ENCODE measurements at places on chromosomes 7 and 10.

DNA sequence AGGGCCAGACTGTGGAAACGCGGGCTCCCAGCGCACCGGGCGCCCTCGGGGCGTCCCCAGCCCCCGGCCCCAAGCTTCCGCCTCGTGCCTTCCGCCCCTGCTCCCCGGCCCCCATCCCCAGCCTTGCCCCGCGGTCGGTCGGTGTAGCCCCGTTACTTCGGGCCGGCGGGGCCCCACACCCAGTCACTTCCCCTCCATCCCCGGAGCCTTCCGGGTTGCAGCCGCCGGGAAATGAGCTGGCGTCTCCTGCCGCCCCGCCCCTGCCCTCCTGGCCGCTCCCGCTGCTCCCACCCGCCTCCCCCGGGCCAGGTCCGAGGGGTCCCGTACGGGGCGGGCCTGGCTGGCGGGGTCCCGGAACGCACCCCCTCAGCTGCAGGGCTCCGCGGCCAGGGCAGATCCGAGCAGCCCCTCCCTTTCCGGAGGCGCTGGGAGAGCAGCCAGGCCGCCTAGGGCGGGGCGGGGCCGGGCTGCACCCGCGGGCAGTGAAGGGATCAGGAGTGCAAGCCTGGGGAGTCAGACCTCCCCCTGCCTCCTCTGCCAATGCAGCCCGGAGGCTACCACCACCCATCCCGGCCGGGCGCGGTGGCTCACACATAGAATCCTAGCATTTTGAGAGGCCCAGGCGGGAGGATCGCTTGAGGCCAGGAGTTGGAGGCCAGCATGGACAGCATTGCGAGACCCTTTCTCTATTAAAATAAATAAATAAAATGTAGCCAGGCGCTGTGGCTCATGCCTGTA lies 709 bp downstream of the ARPC1B start:
- peak; percentile 71 for DNase-seq

DNA sequence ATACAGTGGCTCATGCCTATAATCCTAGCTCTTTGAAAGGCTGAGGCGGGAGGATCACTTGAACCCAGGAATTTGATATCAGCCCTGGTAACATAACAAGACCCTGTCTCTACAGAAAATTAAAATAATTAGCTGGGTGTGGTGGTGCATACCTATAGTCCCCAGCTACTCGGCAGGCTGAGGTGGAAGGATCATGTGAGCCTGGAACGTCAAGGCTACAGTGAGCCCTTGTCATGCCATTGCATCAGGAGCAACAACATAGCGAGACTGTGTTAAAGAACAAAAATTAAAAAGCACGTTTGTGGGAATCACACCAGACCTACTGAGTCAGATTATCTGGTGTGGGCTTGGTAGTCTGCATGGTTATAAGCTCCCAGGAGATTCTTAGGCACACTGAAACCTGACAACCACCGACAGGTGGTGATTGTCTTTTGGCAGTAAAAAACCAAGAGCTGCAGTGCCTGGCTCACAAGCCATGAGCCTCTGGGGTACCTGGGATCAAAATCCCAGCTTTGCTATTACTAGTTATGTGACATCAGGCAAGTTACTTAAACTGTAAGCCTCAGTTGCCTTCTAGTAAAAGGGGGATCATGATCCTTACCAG lies 146.9 kb downstream of the SND1 start:
- DNase-seq: no peak

DNA sequence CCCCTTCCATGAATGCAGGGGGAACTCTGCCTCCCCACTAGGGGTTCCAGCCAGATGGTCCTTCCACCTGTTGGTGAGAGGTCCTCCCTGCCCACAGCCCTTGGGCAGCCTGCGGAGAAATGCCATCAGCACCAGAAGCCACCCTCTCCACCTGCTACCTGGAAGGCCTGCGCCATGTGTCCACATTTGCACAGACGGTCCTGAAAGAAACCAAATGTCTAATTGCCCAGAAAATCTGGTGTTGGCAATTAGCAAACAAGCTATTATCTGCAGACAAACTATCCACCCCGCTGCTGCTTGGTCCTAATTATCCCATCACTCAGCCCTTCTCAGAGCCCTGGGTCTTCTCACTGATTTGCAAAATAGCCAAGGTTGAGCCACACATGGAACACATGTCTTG lies 32.3 kb downstream of the HSPA12A start:
- DNase-seq: no peak

DNA sequence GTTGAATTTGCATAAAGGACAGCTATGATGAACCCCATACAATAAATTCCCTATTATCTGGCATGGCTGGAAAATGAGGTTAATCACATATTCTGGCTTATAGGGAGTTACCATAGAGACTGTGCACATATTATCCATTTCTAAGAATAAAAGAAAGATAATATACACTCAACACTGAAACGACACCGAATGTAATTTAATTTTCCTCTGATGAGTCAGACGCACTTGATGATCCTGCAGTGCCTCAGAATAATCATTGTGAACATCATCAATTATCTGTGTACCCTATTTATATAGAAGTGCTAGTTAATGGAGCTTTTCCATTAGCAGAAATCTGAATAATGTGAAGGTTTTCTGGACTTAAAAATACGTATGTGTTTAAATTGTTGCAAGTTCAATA lies 60.2 kb downstream of the SGCE start:
- DNase-seq: no peak

DNA sequence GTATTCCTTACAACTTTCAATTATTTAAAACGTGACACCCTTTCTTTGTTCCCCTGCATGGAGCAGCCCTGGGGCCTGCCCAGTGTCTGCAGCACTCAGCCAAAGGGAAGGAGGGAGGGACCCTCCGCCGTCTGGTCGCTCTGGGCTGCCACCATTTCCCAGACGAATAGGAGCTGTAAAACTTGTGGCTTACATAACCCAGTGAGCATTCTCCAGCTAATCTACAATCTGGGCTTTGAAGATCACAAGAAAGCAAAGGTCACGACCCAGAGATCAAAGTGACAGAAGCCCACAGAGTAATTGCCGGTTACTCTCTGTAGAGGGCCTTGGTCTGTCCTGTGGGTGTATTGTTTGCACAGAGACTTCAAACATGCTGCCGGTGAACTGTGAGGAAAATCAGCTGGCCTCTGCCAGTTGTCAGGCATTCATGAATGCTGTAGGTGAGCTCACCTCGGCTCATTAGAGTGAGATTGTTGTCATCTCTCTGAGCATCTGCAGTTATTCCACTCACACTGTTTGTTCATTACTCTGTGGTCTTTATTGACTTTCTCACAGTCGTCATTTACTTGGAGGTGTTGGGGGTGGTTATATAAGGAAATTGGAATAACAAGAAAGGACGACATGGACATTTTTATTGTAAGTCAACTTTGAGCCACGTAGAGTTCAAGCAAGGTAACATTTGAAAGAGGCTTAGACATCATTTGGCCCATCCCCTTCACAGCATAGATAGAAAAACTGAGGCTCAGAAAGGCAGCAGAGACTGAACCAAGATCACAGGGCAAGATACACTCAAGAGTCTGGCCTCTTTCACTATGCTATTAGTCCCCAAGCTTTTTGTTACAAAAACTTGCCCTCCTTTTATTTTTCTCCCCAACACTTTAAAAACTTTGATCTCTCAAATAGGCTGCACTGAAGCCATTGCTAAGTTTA lies 619.8 kb downstream of the LRMDA start:
- no peak for DNase-seq

DNA sequence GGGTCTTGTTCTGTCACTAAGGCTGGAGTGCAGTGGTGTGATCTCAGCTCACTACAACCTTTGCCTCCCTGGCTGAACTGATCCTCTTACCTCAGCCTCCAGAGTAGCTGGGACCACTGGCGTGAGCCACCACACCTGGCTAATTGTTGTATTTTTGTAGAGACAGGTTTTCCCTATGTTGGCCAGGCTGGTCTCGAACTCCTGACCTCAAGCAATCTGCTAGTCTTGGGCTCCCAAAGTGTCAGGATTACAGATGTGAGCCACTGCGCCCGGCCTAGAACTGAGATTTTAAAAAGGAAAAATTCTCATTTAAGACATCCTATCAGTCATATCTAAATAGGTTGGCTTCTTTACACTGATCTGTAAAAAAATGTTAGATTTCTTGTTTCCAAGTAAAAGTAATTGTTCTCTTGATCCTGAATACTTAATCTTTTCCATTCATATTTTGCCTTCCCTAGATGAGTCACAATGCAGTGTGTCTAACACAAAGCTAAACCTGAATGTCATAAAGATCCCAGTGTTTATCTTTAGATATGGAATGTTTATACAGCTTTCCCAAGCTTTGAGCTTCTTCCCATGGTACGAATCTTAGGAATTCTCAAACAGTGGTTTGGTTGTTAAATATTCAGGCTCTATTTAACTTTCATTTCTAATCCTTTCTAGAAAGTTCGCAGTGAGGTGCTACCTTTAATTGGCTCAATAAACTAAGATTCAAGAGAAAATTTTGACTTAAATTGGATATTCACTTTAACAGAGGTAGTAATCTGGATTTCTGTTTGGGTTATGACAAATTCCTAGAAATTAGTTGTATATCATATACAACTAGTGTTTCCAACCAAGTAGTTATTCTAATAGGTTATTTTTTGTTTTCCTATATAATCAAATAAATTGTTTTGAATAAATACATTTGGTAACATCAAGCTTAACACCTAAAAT lies 12.1 kb upstream of the LAMB1 start:
- no peak for DNase-seq

- peak; percentile 33 for DNase-seq
Observed at GRCh38 chr10:74977913-74978847, 133.3 kb upstream of the SAMD8 start.

- DNase-seq: no peak
Observed at GRCh38 chr10:132848291-132848701, 62.3 kb upstream of the NKX6-2 start.

DNA sequence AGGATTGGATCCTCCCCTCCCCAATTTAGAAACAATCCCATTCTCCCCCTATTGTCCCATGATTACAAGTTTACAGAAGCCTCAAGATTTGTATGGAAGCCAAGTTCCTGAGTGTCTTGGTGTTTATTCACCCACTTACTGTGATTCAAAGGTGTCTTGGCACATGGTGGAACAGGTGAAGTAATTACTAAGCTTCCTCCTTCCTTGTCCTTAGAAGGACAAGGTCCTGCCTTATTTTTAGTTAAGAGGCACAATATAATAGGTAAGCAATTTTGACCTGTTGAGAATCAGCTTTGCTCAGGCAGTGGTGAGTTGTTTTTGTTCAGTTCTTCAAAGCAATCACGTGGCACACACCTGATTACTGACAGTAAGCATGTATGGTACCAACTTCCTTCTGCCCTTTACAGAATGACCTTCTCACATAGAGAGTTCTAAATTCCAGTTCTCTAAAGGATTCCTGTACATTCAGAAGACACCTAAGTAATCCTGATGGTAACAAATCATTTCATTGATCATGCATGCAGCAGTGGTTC lies 60.7 kb upstream of the SLC13A1 start:
- DNase-seq: no peak

- DNase-seq: no peak
Observed at GRCh38 chr10:5860066-5860465, 29.6 kb downstream of the ANKRD16 start.

DNA sequence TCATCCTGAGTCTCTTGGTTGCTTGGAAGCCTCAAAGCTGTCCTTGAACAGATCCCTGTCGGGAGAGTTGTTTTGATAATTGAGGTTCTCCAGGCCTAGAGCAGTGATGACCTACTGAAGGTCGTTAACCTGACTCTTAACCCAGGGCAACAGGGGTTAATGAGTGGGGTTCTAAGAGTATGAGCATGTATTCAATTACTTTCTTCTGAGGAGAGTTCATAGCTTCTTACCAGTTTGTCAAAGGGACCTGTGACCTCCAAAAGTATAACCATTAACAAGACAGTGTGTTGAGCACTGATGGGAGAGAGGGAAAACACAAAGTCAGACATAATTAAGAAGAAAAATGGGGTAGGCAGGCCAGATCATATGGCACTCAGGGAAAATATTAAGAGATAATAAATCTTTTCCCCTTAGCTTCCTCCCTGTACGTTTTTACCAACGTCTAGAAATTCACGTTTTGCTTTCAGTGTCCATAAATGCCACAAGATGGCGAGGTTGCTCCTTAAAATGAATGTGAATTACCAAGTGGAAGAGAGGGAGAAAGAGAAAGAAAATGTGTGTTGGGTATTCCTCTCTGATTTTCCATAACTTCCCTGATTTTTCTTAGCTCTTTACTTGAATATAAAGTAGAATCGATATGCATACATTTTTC lies 97.6 kb downstream of the SUGCT start:
- no peak for DNase-seq

Measured in activated CD4-positive, alpha-beta T cell treated with anti-CD3 and anti-CD28 coated beads, Interleukin-2, amount 50 U/mL, for 48 hours (primary cell).